ENCODE measurements at places on chromosomes 7 and 10. TPM values are rescaled to one million over a fixed set of nuclear protein-coding genes. Genes with fewer than 3 reads are reported as not detected.

CRYGN gene
- not detected for total RNA-seq

ANKRD30A gene
- not detected for total RNA-seq

ZNF727 gene
- total RNA-seq = not detected

TLL2 gene
- total RNA-seq = not detected

AASS gene
- total RNA-seq = 18.4 TPM

MMRN2 gene
- total RNA-seq = 1.5 TPM

AKR1C4 gene
- total RNA-seq = not detected

EN2 gene
- not detected for total RNA-seq

CPA4 gene
- total RNA-seq = 4.3 TPM

MMP21 gene
- not detected for total RNA-seq

TEX47 gene
- total RNA-seq = not detected

GRCh38 chr7:16753932-16754855, 639 bp downstream of the TSPAN13 start:
- H3K27me3 ChIP-seq = no peaks in the 10 kb centered on the region
- DNase-seq = peak; percentile 30
- H3K4me1 ChIP-seq = peaks cover 20% of the 10 kb centered on the region
- H3K4me3 ChIP-seq = peak overlapping the region; percentile 83
- H3K27ac ChIP-seq = peak overlapping the region; percentile 65

GRCh38 chr10:95406651-95407280, 116.0 kb upstream of the PDLIM1 start:
- no peak overlapping the region for H3K27ac ChIP-seq
- H3K4me1 ChIP-seq = peaks cover 10% of the 10 kb centered on the region
- no peaks in the 10 kb centered on the region for H3K36me3 ChIP-seq
- peak; percentile 88 for DNase-seq
- H3K4me3 ChIP-seq = no peak overlapping the region

GRCh38 chr7:69567800-69568199, 30.5 kb upstream of the AUTS2 start:
- no peak overlapping the region for H3K27ac ChIP-seq
- no peak for DNase-seq
- no peaks in the 10 kb centered on the region for H3K36me3 ChIP-seq
- no peak overlapping the region for H3K4me3 ChIP-seq
- H3K4me1 ChIP-seq = no peaks in the 10 kb centered on the region
- no peaks in the 10 kb centered on the region for H3K27me3 ChIP-seq

- DNase-seq = no peak
- H3K36me3 ChIP-seq = peaks cover 77% of the 10 kb centered on the region
- no peak overlapping the region for H3K4me3 ChIP-seq
- H3K27me3 ChIP-seq = no peaks in the 10 kb centered on the region
Measured at GRCh38 chr7:127726476-127726875, 74.5 kb downstream of the SND1 start.

DNA sequence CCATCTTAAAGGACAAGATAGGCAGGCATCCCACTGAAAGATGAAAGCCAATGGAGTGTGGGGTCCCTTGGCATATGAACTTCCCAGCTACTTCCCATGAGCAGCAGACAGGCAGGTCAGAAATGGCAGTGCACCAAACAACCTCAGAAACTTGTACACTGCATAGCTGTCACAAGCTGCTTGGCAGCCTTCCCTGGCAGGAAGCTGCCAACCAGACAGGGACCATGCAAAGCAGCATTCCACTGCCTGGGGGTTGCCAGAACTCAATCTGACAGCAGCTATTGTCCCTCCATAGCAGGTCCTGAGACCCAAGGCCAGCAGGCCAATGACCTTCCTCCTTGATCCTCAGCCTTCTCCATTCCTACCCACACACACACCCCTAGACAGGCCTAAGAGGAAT, 139.5 kb downstream of the PLCE1 start:
- H3K27me3 ChIP-seq = no peaks in the 10 kb centered on the region
- no peak overlapping the region for H3K4me3 ChIP-seq
- H3K4me1 ChIP-seq = peaks cover 6% of the 10 kb centered on the region
- peak; percentile 27 for DNase-seq
- H3K27ac ChIP-seq = no peak overlapping the region
- no peaks in the 10 kb centered on the region for H3K36me3 ChIP-seq

GRCh38 chr7:18416988-18417387, 78.6 kb upstream of the HDAC9 start:
- no peaks in the 10 kb centered on the region for H3K27me3 ChIP-seq
- H3K4me1 ChIP-seq = peaks cover 13% of the 10 kb centered on the region
- DNase-seq = no peak
- no peak overlapping the region for H3K27ac ChIP-seq

- DNase-seq = peak; percentile 66
- H3K36me3 ChIP-seq = no peaks in the 10 kb centered on the region
- no peak overlapping the region for H3K4me3 ChIP-seq
Measured at GRCh38 chr10:98028168-98028770, 2.2 kb downstream of the CRTAC1 start.

GRCh38 chr7:97022491-97023306, 1.9 kb downstream of the DLX5 start:
- H3K4me3 ChIP-seq = no peak overlapping the region
- peaks cover 6% of the 10 kb centered on the region for H3K4me1 ChIP-seq
- H3K27ac ChIP-seq = no peak overlapping the region
- H3K27me3 ChIP-seq = peaks cover 80% of the 10 kb centered on the region
- no peaks in the 10 kb centered on the region for H3K36me3 ChIP-seq
- DNase-seq = no peak

DNA sequence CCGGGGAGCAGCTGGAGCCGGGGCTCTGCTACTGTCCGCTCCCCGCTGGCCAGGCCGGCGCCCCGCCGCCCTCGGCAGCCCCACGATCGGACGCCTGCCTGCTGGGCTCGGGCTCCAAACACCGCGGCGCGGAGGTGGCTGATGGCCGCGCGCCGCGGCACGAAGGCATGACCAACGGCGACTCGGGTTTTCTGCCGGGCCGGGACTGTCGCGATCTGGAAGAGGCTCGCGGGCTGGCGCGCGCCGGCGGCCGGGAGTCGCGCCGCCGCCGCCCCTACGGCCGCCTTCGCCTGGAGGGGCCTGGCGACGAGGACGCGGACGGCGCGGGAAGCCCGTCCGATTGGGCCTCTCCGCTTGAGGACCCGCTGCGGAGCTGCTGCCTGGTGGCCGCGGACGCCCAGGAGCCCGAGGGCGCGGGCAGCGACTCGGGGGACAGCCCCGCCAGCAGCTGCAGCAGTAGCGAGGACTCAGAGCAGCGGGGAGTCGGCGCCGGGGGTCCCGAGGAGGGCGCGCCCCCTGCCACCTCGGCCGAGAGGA, 570 bp downstream of the TBC1D12 start:
- H3K36me3 ChIP-seq = no peaks in the 10 kb centered on the region
- peak; percentile 42 for DNase-seq
- peaks cover 6% of the 10 kb centered on the region for H3K4me1 ChIP-seq
- no peak overlapping the region for H3K27ac ChIP-seq

DNA sequence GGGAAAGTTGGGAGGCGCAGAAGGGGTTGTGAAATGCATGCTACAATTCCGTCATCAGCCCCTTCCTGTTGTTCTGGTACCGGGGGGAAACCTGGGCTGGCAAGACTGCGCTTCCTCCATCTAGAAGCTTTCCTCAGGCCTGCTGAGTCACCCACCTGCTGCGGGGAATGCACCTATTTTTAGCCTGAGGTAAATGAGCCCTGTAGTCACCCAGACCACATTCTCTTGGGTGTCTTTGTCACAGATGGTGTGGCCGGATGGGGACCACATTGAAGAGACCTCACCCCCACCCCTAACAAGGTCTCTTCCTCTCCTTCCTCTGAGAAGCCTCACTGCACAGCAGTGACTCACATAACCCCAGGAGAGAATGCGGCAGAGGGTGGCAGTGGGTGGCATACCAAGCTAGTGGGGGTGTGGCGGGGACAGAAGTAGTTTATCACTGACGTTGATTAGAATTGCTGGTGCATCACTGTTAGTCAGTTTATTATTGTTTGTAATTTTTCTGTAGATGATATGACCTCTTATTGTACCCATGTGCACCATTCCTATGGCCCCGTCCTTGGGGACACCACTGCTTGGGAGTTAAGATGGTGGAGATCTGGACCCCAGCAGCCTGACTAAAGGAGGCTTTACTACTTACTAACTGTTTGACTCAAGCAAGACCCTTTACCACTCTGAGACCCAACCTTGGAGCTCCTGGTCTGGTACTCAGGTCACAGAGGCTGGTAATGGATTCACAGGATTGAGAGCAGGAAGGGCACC, 83.0 kb upstream of the DUSP5 start:
- H3K36me3 ChIP-seq = no peaks in the 10 kb centered on the region
- H3K4me1 ChIP-seq = peaks cover 58% of the 10 kb centered on the region
- H3K27ac ChIP-seq = peak overlapping the region; percentile 2
- peak; percentile 89 for DNase-seq

GRCh38 chr10:43265799-43266721, 805 bp downstream of the RASGEF1A start:
- H3K27me3 ChIP-seq = peaks cover 31% of the 10 kb centered on the region
- no peak for DNase-seq
- H3K27ac ChIP-seq = no peak overlapping the region
- no peaks in the 10 kb centered on the region for H3K36me3 ChIP-seq
- no peak overlapping the region for H3K4me3 ChIP-seq

DNA sequence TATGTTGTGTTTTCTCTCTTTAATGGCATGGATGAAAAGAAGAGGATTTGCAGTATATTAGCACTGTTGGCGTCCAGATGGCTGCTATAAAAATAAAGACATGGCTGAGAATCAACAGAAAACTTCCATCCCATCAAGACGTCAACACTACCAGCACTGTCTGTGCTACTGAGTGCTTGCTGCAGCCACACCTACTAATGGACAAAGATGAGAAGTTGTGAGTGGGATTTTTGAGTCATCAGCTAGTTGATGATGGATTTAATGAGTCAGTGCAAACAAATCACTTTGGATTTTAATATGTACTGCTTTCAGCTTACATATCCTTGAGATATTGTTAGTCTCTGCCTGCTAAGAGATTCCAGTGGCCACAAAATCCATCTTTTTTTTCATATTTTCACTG, 631.0 kb upstream of the ANKRD30A start:
- H3K4me3 ChIP-seq = no peak overlapping the region
- peaks cover 44% of the 10 kb centered on the region for H3K4me1 ChIP-seq
- no peaks in the 10 kb centered on the region for H3K27me3 ChIP-seq
- no peaks in the 10 kb centered on the region for H3K36me3 ChIP-seq
- H3K27ac ChIP-seq = peak overlapping the region; percentile 87
